Activated naive CD8-positive, alpha-beta T cell treated with anti-CD3 and anti-CD28 coated beads, Interleukin-2, amount 50 U/mL, for 16 hours (primary cell): ENCODE measurements at places on chromosomes 1 and 21.

- DNase-seq: no peak
Observed at GRCh38 chr1:52235646-52236045, 93.8 kb downstream of the ZFYVE9 start.

GRCh38 chr1:28136922-28137613, 39.4 kb downstream of the PTAFR start:
- DNase-seq: no peak

- no peak for DNase-seq
Observed at GRCh38 chr1:200364091-200364759, 45.6 kb downstream of the ZNF281 start.

DNA sequence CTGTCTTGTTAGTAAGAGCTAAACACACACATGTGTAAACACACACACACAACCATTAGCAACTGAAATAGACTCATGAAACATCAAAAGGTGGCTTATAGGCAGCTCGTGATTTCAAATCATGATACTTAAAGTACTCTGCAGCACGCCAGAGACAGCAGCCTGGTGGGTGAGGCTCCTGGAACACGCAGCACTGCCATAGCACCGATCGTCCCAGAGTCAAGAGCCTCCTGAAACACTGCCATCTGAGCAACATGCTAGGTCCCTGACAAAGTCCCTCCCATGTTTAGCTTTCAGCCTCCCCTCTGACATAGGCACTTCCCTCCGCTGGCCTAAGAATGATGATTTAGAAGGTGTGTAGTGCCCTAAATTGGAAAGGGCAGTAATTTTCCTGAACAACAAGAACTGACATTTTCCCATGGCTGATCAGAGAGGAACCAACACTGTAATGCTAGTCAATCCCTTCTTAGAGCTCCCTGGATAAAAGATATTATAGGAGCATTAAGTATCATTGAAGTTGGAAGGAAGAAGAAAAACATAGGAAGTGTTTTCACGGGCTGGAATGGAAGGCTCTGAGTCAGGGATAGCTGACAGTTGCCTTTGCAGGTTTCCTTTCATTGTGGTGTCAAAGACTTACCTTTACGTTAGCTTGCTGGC, 14.1 kb upstream of the DPT start:
- no peak for DNase-seq

GRCh38 chr1:56617141-56617540, 28.0 kb upstream of the PRKAA2 start:
- no peak for DNase-seq

DNA sequence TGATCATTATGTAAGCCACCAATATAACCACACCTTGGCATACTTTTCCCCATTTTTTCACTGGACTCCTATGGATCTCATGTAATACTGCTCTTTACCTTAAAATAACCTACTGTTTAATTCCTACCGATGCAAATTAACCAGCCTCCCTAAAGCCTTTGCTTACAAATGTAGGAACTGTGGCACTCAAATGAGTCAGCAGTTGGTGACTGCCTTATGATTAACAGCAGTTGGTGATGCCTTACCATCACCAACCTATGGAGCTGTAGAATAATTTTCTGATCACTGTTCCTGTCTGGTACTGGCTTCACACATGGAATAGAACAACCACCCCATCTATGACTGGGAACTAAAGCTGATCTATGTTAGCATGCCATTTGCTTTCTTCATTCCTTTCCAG, 7.8 kb upstream of the NUDT17 start:
- DNase-seq: no peak

DNA sequence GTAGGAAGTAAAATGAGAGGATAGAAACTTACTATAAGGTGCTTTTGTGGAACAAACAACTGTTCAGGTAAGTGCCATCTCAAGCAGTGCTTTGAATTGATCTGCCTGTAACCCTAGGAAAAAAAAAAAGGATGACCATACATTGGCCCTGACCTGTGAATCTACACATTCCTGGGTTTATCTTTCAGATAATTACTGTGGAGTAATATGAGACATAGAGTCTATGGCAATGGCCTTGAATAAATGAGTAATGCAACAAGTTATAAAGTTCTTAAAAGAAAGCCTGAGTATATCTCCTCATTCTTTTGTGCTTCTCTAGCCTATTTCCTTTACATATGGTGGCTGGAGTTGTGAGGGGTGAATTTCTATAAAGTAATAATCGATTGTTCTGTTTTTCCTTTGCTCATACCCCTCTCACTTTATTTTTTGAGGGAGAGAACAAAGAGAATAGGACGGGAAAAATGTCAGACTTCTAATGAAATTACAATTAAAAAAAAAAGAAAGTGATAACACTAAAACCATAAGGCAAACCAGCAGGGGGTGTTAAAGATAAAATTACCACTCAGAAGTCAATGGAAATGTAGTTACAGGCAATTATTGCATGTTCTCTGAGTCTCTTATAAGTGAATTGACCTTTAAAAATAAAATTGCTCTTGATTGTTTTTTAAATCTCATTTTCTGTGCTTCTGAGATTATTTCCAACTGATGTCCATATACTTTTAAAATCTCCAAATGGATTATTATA, 12.4 kb upstream of the ATP1A1 start:
- DNase-seq: no peak

DNA sequence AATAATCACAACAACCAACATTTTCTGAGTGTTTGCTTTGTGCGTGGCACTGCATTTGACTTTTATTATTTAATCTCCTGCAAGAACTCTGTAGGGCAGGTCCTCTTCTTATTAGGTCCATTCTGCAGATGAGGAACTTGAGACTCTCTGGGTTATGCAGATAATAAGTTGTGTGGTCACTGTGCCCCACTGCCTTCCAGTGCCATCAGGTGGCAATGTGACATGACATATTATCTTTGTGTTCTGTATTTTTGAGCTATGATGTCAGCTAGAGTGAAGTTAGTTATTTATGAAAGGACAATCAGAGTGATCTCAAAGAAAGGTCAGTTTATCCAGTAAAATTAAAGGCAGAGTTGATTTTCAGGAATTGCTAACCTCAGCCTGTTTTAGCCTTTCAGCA, 196.0 kb downstream of the FMN2 start:
- DNase-seq: no peak

- DNase-seq: no peak
Observed at GRCh38 chr1:97826820-97827219, 94.0 kb downstream of the DPYD start.

- DNase-seq: no peak
Observed at GRCh38 chr1:6271554-6271953, 10.7 kb upstream of the GPR153 start.

DNA sequence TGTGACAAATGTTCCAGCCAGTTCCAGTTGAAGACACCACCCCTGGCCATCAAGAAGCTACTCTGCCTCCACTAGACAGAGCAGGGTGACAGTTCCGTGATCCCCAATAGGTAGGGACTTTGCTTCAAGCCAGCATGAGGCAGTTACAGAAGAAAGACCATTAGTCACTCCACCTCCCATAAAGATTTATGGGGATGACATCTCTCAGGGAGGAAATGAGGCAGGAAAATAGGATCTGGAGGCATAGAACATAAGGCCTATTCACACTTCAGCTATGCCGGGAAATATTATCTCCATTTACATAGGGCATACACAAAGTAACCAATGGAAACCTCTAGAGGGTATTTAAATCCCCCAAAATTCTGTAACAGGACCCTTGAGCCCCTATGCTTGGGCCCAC, 3.5 kb upstream of the GBP7 start:
- no peak for DNase-seq

GRCh38 chr21:28337315-28337714, 655.4 kb downstream of the LTN1 start:
- DNase-seq: no peak

GRCh38 chr1:95312181-95312580, 78.2 kb downstream of the RWDD3 start:
- DNase-seq: no peak

- DNase-seq: no peak
Observed at GRCh38 chr1:46927249-46927835, 13.9 kb downstream of the CYP4A11 start.

- DNase-seq: no peak
Observed at GRCh38 chr1:150928286-150928685, 2.1 kb downstream of the SETDB1 start.

- DNase-seq: no peak
Observed at GRCh38 chr1:25927521-25928265, 21.5 kb upstream of the STMN1 start.

DNA sequence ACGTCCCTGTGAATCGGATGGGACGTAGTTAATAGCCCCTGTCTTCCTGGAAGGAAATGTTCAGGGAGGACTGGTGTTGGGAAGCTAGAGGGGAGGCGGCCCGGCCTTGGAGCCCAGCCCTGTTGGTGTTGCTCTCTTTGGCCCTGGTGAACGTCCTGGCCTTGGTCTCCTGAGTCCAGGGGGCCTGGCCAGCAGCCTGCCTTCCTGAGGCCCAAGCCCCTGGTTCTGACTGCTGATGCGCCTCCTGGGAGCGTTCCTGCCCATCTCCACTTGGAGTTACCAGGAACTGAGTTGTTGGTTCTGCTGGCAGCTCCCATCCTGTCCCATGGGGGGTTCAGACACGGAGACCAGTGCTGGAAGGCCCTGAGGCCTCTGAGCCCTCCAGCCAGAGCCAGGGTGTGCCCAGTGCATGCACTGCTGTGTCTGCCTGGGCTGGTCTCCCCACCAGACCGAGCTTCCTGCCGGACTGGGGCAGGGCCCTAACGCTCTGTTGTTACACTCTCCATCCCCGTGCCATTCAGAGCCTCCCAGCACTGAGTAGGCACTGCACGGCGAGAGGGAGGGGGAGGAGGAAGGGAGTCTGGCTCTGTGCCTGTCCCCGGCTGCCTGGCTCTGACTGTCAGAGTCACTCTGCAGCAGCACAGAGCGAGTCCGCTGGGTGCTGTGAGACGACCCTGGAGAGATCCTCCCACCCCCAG, 382.5 kb upstream of the VAMP3 start:
- DNase-seq: no peak
